ENCODE measurements at places on chromosomes 12 and 14.
A peak's percentile ranks its signal among the peaks of the same experiment; 100 is the strongest.

GRCh38 chr12:105053116-105053572, 31.1 kb downstream of the ALDH1L2 start:
- DNase-seq = peak; percentile 63

GRCh38 chr14:20659336-20659735, 17.8 kb upstream of the OR6S1 start:
- no peak for DNase-seq

DNA sequence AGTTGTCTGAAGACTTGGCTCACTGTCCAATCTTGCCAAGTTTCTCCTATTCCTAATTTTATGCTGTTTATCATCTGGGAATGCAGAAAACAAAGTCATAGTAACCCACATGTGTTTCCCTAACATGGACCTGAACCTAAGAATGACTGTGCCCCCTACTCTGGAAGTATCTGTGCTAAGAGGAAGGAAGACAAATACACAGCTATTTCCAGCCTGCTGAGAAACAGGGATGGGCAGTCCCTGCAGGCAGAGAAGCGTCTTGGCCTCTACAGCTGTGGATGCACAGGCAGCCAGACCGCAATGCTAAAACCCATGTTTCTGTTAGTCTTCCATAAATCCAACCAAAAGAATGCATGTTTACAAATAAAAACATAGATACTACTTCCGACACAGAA, 56.2 kb downstream of the DUSP16 start:
- DNase-seq = peak; percentile 51

DNA sequence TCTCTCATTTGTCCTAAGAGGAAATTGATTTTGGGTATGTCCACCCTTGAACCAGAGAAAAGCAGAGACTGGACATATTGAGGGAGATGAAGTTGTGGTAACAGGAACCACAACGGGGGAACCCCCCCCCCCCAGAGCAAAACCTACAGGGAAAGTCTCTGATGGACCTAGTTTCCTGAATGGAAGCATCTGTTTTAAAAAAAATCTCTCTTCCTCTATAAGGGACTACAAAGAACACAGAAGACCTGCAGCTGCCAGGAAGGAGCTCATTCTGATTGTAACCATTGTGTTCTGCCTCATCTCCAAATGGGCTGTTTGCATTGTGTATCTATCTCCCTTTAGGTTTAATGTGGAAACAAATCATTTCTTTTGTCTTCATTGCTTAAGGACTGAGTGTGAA, 13.4 kb downstream of the C1S start:
- no peak for DNase-seq

DNA sequence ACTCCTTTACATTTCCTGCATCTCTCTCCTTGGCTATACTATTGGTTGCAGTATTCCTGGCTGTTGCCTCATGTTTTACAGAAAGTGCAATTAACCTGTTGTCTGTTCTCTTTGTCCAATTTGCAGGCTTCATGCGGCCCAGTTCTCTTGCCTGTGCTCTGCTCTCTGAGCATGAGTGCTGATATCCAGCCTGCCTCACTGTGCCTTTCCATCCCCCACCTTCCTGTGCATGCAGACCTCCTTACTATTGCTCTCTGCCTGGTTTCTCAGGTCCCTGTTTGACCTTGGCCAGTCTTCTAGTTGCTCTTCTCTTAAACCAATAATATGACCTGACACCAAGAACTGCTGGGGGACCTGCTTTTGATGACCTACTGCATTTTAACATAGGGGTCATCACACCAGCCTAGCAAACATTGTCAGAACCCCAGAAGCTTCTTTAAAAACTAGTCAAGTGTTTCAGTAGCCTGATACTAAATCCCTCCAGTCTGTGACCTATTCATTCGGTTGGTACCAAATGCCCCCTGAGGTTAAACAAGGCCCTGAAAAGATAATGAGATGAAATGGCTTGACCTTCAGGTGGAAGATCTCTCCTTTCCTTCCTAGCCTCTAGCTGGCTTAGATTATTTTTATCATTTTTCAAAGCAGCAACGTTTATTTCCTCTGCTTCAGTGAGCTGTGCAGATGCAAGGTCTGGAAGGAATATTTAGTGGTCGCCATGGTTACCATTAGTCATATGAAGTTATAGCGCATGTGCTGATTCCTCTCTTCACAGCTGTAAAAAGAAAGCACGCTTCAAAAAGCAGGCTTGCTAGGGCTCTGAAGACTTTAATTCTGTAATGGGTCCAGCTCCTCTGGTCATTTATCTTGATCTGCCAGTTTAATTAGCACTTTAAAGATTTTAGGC, 216.5 kb downstream of the PHLDA1 start:
- peak; percentile 94 for DNase-seq

DNA sequence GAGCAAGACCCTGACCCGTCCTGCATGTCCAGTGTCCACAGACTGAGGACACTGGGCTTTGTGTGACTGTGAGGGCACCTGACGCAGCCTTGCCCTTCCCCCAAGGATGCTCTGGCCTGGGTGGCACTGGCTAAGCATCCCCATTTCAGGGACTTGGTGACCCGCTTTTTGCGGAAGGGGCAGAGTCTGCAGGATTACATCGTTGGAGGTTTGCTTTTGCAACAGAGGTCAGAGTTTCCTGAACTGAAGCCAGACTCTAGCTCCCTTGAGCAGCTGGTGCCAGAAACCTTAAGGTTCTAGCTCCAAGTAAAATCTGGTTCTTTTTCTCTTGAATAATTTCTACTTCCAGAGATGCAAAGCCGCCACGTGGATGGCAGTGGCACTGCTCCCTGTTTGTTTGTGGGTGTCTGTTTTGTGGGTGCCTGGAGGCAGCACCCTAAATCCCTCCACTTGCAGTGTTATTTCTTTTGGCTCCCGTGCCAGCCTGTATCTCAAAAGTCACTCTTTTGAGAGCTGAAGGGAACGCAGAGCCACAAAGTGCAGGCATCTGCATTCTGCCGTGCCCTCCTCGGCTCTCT, 184.7 kb downstream of the TSPAN9 start:
- DNase-seq = no peak

- DNase-seq = no peak
Observed at GRCh38 chr12:25034676-25035075, 85.8 kb upstream of the BCAT1 start.

- no peak for DNase-seq
Observed at GRCh38 chr12:105205322-105206048, 30.5 kb downstream of the APPL2 start.

DNA sequence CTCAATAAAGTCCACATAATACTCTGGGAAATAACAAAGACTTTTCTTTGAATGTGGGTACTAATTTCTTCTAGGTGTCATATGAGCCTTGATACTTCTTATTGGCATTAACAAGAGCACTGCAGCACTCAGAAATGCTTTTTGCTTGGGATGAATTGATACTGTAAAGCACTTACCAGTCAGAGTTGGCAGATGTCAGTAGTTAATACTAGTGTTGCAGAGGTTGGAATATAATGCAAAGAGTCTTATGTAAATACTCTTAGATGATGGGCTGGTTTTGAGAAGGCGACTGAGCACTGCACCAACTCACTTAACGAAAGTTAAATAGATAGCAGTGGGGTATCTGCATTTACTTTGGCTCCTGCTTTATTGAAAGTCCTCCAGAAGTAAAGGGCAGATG, 25.6 kb upstream of the MBIP start:
- DNase-seq = no peak

DNA sequence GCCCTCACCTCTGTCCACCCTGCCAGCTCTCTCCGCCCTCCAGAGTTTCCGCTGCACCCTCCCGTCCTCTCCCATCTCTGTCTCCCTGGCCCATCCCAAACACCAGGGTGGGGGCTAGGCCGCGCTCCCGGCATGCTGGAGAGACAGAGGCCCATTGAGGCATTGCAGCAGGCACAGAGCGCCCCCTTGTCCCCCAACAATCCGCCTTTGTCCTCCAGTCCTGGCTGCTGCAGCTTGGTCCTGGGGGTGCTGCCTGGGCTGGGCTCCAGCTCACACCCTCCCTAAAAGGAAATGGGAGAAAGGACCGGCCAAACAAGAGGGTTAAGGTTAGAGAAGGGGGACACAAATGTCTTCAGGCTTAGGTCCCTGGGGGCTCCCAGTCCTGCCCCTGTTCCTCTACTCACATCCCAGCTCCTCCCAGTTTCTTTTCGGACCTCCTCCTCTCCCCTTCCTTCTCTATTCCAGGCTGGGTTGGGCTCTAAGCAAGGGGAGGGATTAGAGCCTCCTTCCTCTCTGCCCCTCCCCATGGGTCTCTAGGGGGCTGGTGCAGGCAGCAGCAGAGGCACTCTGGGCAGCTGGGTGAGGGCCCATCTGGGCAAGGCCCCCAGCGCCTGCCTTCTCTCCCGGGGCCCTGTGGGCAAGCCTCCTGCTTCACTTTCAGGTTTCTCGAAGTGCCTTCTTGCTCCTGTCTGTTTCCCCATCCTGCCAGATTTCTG, at the start of gene CMTM5:
TSS of gene CMTM5 (plus strand) at position 565 of the 716 bp plus-strand sequence. CDS start 206 bp downstream, outside the sequence.
- no peak for DNase-seq

DNA sequence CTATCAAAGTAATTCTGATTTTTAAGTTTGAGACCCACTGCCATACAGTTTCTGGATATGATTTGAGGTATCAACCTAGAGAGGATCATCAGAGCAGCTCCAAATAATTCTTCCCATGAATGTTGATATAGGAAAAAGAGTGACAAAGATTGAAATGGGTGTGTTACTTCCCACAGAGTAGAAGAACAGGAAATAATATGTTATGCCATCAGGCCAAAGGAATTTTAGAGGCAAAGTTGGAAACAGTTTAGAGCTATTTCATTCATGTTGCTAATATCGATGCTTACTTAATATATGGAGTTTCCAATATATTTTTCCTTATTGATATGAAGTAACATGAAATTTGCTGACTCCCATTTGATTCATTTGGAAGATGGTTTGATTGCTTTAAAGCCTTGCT, 8.9 kb upstream of the MSRB3 start:
- DNase-seq = peak; percentile 26

DNA sequence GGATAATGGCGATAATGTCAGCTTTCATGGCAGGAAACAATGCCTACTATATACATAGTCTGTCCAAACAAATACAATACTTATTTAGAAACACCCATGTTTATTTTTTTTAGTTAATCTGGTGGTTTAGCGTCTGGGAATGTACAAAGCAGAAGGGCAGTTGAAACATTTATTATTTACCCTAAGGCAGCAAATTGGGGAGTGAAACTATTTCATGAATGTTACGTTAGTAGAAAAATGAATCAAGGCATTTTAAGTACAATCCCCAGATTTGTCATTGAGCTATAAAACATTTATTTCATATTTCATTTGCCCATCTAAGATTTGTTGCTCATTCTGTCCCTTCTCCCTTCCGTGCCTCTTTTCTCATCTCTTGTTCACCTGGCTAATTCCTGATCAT, 87.1 kb upstream of the ATF1 start:
- no peak for DNase-seq

DNA sequence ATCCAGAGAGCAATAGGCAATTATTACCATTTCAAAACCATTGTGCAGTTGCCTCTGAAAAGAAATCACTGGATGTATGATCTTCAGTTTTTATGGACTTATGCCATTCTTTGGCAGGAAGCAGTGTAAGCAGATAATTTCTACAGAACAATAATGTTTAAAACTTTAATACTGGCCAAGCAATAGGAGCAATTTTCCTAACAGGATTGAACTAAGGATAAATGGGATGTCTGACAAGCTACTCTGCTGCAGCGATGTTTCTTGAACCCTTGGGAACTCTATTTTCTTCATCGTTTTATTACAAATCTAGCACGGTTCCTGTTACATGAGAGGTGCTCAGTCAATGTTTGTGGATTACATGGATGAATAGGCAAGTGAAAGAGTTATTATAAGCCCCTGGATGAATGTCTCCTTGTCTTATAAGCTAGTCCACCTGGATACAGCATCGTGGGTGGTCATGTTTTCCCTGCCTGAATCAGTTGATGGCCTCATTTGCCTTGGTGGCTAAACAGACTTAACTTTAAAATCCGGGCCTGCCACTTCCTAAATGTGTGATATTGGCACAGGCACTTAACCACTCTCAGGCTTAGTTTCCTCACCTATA, 68.2 kb upstream of the MDM1 start:
- DNase-seq = no peak

DNA sequence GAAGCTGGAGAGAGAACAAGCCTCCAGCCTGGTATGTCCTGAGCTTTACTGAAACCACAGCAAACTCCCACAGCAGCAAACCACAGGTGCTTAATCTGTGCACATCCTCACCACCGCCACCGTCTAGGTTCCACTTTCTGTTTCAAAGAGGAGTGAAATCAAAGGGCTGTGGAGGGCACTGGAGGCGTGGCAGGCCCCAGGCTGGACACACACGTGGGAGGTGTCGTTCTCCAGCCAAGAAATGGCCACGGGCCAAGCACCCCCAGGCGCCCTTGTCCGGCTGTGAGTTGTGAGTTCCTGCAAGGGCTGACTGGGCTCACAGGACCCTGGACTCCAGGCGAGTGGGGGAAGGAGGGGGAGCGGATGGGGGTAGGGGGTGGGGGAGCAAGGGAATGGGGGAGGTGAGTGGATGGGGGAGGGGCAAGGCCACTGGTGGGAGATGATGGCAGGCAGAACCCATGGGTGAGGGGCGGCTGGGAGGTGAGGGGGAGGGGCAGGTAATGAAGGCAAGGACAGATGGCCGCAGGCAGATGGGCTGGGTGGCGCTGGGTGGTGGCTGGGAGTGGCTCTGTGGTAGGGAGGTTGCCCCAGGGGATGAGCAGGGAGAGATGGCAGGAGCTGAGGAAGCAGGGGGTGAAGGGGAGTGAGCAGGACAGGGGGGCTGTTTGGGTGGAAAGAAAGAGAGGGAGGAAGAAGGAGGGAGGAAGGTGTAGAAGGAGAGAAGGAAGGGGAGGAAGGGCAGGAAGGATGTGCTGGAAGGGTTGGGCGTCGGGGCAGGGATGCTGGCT, 86.7 kb downstream of the NCOR2 start:
- DNase-seq = peak; percentile 30

DNA sequence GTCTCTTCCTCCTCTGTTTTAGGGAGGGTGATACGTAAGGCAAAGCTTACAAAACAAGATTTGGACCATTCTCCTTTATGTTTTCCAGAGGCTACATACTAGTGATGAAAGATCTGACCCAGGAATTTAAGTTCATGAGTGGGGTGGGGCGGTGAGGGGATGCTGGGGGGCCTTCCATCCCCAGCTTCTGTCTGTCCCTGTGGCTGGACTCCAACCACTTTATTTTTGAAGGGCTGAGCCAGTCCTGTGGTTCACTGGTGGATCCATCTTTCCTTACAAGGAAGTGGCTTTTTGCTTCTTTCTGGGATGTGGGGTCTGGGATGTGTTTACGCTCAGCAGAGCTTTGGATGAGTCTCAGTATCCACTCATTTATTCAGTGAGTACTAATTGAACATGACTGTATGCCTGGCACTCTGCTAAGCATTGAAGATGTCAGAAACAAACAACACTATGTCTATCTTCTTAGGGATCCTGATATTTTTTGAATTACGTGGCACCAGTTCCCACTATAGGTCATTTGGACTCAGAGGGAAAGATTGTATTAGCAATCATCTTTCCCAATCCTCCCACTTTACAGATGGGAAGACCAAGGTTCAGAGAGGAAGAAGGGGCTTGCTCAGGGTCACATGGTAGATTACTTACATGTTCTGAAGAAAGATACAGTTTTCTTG, 291.8 kb upstream of the TBX3 start:
- peak; percentile 19 for DNase-seq

DNA sequence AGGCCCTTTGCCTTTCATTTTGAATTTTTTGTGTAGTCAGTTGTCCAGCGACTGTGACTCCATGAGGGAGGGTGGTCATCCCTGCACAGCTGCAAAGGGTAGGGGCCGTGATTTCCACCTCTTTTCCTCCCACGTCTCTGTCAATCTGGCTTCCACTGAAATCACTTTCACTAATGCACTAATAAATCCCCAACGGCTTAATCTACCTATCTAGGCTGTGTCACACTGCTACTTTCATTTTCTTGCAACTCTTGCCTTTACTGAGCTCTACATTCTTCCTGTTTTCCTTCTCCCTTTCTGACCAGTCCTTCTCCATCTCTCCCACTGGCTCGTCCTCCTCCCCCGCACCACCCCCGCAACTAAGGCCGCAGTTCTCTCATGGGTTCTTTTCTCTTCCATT, 212.3 kb upstream of the FOXN3 start:
- DNase-seq = no peak

GRCh38 chr14:77457115-77457521, 283 bp downstream of the VIPAS39 start:
- no peak for DNase-seq
